Dermis lymphatic vessel endothelial cell (primary cell): ENCODE measurements at places on chromosomes 13 and 19. TPM values are rescaled to one million over a fixed set of nuclear protein-coding genes. Genes with fewer than 3 reads are reported as not detected.

Gene GRIK5
- total RNA-seq = not detected in 2 replicates

Gene LNX2
- total RNA-seq = 11.5 and 13.4 TPM in 2 replicates

Gene MICU2
- total RNA-seq = 28.5 and 31.9 TPM in 2 replicates

Gene C1QTNF9
- not detected in 2 replicates for total RNA-seq

Gene TMEM38A
- total RNA-seq = 1.4 and 1.7 TPM in 2 replicates

Gene LAIR2
- total RNA-seq = not detected in 2 replicates

Gene MED16
- total RNA-seq = 16.1 and 20.6 TPM in 2 replicates

Gene RAB3A
- 0.34 and 0.76 TPM in 2 replicates for total RNA-seq

Gene AMER2
- total RNA-seq = not detected in 2 replicates

Gene TSHZ3
- 0.43 and 0.95 TPM in 2 replicates for total RNA-seq

Gene GRK1
- not detected in 2 replicates for total RNA-seq

Gene CDX2
- not detected in 2 replicates for total RNA-seq

Gene NALCN
- 30.2 and 36.4 TPM in 2 replicates for total RNA-seq
